Glutamatergic neuron (in vitro differentiated cells): ENCODE measurements at places on chromosomes 6 and 20. TPM values are rescaled to one million over a fixed set of nuclear protein-coding genes. Genes with fewer than 3 reads are reported as not detected.

DNA sequence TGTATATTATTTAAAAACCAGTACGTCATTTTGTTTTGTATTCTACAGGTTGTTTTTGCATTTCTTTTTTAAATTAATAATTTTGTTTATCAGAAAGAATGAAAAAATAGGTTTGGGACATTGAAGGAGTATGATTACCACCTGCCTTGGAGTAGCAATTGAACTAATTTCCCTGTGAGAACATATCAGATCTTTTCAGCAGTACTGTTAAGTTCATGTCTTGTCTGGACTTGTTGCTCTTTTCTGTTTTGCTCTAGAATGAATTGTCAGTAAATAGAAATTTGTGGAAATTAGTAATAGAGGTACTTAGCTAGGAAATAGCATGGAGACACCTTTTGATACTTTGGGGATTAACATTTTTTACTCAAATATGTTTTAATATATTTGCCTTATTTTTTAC, 24.3 kb downstream of the HSF2 start:
- no peak for DNase-seq

- DNase-seq, result no peak
Measured at GRCh38 chr6:6975459-6976111, 132.2 kb upstream of the RREB1 start.

- DNase-seq, result no peak
Measured at GRCh38 chr6:81450180-81450579, 302.3 kb downstream of the TENT5A start.

FABP7 gene
- 3.3 TPM for total RNA-seq

DNA sequence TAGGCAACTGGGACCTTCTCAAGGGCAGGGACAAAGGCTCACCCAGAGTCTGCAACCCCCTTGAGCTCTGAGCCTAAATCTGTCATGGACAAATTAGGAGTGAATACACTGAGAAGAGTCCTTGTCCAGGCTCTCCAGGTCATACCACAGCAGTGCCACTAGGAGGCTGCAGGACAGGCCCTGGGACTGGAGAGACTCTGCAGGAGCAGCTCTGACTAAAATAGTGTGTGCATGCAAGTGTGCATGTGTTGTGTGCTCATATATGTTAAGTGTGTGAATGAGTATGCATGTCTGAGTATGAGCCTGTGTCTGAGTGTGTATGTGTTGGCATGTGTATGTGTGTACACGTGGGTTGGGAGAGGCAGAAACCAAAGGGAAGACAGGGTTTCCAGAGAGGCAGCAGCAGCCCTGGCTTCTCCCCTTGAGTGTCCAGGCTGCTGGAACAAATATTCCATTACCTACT, 27.1 kb downstream of the MRPL14 start:
- peak; percentile 69 for DNase-seq

DNA sequence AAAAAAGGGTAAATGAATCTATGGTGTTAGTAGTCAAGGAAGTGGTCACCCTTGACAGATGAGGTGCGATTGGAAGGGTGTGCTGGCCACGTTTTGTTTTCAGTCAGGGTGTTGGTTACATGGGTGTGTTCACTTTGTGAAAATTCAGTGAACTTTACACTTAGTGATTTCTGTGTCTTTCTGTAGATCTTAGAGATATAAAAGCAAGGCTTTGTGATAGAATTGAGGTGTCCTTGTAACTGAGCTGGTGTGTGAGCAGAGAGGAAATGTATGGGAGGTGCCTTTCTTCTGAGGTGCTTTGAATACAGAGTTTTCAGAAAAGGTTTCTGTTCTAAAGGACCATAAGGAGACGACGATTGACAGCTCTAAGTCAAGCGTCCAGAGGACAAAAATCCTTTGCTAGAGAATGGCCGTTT, 90.5 kb downstream of the SAMD3 start:
- no peak for DNase-seq

GRCh38 chr20:20271271-20271670, 96.6 kb upstream of the INSM1 start:
- DNase-seq, result no peak

DNA sequence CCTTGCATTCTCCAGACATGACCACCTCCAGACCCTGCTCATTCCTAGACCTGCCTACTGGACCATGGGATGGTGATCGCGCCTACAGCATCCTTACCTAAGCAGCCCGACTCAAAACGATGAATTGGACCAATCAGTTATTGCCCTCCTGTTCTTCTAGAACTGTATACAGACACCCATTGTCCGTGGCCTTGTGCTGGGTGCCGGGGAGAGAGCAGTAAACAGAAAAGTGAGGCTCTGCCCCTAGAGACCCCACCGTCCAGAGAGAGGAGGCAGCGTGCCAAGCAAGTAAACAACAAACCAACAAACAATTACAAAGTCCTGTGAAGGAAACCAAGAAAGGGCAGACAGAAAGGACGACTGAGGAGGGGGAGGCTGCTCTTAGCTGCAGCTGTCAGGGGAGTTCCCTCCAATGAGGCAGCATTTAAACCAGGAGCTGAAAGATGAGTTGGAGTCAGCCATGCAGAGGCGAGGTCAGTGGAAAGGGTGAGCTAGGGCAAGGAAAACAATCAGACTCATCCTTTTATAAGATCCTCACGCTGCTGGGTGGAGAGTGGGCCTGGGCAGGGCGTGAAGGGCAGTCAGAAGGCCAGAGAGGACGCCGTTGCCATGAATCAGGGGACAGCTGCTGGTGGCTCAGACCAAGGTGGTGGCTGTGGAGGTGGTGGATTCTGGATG, 37.6 kb upstream of the BLCAP start:
- DNase-seq, result no peak
